D341Med (cell line): ENCODE measurements at places on chromosomes 3 and 15.

GRCh38 chr15:45910671-45911070 lies 275.8 kb downstream of the SQOR start:
- DNase-seq, result no peak

- DNase-seq, result no peak
Measured at GRCh38 chr15:35565901-35566300, 19.9 kb upstream of the DPH6 start.

DNA sequence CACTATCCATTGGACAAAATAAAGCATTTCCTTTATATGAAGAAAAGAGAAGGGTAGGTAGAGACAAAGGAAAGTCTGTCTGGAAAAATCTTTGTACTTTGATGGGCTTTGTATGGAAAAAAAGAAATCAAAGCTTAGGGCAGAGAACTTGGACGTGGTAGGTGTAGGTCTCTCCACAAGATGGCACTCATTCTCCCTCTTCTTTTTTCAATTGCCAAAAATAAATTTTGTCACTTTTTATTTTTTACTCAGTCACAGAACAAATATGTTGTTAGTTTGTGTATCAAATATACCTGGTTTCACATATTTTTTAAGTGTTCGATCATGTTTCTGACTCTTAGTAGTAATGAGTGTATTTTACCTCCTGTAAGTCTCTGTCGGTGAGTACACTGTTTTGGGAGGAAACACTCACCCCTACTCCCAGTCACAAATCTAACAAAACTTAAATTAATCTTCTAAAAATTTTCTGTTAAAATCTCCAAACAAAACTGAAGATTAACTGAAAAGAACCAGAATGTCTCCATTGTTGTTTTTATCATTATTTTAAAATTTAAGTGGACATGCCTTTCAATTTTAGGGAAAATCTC lies 415.8 kb upstream of the GOLIM4 start:
- peak; percentile 23 for DNase-seq

- no peak for DNase-seq
Measured at GRCh38 chr3:51680663-51681230, 9.7 kb downstream of the TEX264 start.

- no peak for DNase-seq
Measured at GRCh38 chr3:47556351-47556750, 22.3 kb downstream of the CSPG5 start.

DNA sequence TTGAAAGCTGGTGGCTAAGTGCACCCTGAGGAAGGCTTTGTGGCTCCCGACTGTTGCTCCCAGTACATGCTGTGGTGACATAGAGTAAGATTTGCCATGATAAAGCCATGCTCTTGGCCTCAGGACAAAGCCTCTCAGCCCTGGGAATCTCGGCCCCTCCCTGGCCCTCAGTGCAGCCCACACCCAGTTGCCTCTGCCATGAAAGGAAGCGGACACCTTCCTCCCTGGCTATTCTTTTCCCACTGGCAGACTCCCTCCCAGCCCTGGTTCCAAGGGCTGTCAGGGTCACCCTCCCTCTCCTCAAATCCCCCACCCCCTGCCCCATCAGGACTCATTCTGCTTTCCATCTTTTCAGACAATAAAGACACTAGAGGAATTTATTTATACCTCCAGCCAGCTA lies 119.8 kb upstream of the NEO1 start:
- DNase-seq, result no peak

- no peak for DNase-seq
Measured at GRCh38 chr3:99825004-99825640, 7.5 kb downstream of the CMSS1 start.

- no peak for DNase-seq
Measured at GRCh38 chr3:55297245-55297644, 189.9 kb downstream of the WNT5A start.

DNA sequence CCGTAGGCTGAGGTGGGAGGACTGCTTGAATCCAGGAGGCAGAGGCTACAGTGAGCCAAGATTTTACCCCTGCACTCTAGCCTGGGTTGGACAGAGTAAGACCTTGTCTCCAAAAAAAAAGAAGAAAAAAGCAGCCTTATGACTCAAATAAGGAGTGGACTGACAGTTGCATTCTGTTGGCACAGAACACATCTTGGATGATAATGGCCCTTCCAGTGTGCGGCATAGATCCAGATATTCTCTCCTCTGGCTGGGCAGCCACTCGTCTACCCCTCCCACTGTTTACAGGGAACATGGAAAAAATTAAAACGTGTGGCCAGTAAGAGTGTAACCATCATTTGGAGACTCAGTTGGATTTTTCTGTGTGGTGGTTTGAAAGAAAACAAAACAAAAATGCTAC lies 118.6 kb upstream of the RNF7 start:
- no peak for DNase-seq

DNA sequence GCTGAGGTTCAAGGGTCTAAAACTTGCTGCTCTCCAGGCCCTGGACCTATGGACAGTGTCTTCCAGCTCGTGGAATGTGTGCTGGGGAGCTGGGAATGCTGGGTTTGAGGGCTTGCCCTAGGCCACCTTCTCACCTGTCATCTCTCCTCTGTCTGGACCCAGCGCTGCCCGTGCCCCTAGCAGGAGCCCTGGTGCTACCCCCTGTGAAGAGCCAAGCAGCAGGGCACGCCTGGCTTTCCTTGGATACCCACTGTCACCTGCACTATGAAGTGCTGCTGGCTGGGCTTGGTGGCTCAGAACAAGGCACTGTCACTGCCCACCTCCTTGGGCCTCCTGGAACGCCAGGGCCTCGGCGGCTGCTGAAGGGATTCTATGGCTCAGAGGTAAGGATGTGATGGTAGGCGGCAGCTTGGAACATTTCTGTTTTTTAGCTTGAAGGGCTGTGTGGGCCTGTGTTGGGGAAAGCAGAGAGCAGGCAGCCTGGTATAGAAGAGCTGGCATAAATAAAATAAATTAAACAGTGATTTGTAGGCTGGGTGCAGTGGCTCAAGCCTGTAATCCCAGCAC lies 5.1 kb downstream of the CHRD start:
- peak; percentile 25 for DNase-seq

- DNase-seq, result no peak
Measured at GRCh38 chr3:170307671-170308405, 49.7 kb upstream of the SKIL start.

GRCh38 chr3:64575211-64575844 lies 112.5 kb downstream of the ADAMTS9 start:
- DNase-seq, result peak; percentile 53

DNA sequence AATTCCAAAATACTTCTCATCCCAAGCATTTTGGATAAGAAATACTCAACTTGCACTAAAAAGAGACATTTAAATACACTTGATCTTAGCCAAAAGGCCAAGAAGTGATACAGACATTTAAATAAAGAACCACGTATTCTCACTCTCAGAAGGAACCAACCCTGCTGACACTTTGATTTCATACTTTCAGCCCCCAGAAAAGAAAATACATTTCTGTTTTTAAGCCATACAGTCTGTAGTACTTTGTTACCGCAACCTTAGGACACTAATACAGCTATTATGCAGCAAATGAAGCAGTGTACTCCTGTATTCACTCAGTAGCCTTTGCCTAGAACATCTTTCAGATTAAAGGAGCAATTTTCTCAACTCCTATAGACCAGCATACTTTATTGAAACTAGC lies 86.7 kb downstream of the TBC1D5 start:
- DNase-seq, result no peak

DNA sequence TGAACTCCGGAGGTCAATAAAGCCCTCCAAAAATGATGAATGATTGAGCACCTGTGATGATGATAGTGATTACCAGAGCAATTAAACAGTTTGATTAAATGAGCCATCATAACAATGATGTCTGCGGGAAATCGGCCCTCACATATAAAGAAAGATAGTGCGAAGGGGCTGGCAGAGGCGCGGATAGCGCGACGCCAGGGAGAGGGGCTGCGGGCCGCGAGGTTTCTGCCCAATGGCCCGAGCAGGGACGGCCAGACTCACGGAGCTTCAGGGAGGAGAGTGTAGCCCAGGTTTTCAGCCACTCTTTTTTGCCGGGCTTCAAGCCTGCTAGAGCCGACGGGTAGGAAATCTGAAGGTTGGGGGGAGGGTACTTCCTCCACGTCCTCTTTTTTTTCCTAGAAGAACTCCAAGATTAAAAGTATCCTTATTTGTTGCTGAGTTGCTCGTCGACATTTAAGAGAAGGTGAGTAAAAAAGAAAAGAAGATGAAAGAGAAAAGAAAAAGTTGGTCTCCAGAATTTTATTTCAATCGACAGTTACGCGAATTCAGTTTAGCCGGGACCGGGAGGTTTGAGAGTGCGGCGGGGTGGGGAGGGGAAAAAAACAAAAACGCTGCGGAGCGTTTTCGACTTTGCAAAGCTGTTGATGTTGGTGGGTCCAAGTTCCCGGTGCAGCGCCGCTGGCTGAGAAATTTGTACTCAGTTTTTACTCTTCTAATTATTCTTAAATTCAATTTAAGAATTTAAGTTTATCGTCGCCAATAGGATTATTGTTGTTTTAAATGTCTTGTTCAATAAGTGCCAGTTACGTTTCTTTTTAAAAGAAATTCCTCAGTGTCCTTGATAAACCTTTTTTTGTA lies 2.2 kb upstream of the MEIS2 start:
- DNase-seq, result no peak

GRCh38 chr3:101729586-101729985 lies 5.2 kb downstream of the CEP97 start:
- no peak for DNase-seq

DNA sequence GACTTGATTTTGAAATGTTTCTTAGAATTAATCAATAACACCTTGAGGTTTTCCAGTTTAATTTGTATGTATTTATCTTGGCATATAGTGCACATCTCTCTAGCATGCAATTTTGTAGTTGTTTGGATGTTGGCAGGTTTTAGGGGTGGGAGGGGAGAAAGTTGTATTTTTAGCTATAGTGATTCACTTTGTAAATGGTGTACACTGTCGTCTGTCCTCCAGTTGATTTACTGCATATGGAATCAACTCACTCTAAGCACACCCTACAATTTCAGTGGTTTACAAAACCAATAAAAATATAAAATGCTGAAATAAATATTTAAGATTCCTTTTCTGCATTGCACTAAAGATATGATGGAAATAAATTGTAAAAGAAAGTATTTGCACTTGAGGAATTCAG lies 199.1 kb downstream of the CDIN1 start:
- no peak for DNase-seq

DNA sequence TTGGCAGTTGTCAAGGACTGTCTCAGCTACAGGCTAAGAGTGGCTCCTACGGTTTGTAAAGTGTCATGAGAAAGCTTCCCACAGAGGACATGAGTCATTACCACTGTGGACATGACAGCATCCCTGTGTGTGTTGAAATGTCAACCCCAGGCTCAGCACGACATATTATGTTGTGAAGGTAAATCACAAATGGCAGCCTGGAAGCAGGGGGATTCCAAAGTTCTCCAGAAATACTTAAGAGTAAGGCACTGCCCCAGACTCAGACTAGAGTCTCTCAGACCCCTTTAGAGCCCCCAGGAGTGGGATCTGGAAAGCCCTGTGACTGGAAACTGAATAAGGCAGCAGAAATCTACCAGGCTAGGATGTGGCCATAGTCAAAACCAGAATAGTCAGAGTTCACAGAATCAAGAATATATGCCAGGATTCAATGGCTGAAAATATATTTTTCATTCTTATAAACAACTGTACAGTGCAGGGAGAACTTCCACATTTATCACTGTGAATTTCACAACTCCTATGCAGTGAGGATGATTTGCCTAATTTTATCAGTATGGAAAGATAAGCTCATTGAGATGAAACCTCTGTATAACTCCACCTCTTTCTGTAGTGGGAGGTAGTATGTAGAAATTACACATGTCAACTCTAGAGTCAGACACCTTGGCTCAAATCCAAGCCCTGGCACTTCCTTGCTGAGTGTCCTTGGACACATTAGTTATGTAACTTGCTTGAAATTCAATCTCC lies 237.1 kb upstream of the CFAP20DC start:
- no peak for DNase-seq

DNA sequence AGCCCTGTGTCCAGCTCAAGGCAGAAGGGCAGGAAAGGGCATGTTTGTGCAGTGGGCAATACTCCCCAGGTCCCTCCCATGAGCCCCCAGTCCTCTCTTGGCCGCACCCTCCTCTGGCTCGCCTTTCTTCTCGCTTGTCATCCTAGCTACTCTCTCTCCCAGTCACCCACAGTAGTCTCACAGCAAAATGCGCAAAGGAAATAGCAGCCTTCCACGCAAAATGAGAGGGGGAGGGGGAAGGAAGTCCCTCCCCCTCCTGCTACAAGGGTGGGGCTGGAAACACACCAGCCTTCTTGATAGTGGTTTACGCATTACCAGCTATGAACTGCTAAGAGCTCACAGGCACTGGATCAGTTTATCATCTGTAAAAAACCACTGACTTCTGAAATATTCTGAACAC lies 83.8 kb downstream of the GADL1 start:
- DNase-seq, result no peak

- DNase-seq, result no peak
Measured at GRCh38 chr3:158839966-158840365, 38.1 kb downstream of the MFSD1 start.

- DNase-seq, result no peak
Measured at GRCh38 chr15:83496766-83497165, 49.6 kb downstream of the SH3GL3 start.

DNA sequence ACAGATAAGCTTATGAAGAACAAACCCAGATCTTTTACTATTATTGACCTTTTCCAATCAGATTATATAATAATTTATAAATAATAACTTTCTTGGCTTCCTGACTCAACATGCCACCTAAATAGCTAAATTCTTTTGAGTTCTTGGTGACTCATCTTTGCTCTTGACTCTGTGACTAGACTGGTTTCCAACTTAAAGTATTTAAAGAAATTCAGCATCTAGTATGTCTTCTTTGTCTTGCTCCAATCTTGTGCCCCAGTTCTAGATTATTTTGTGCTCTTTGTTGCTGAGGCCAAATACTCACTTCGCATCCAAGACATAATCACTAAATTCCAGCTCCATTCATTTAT lies 483.2 kb upstream of the TBL1XR1 start:
- DNase-seq, result no peak

GRCh38 chr3:9615003-9615628 lies 34.2 kb upstream of the MTMR14 start:
- DNase-seq, result no peak

DNA sequence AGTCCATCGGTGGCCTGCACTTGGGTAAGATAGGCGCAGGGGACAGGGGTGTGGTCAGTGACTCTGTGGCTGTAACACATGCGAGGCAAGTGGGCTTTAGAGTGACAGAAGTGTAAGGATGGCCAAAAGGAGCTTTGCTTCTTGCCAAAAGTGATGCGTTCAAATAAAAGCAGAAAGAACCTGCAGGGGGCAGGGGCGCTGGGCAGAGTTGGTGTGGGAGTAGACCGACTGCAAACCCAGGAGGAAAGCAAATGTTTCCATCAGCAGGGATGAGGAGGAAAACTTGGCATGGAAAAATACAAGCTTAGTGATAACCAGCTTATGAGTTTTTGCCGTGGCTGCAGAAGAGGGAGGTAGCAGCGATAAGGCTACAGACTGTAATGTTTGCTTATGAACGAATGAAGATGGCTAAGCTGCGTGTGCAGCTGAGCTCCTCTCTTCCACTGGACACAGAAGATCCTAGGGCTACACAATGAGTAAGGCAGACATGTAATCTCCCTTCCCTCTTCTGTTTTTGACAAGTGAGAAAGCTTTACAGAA lies 149.4 kb downstream of the WNT5A start:
- DNase-seq, result no peak
